ENCODE measurements at places on chromosomes 5 and 9. TPM values are rescaled to one million over a fixed set of nuclear protein-coding genes. Genes with fewer than 3 reads are reported as not detected.

DNA sequence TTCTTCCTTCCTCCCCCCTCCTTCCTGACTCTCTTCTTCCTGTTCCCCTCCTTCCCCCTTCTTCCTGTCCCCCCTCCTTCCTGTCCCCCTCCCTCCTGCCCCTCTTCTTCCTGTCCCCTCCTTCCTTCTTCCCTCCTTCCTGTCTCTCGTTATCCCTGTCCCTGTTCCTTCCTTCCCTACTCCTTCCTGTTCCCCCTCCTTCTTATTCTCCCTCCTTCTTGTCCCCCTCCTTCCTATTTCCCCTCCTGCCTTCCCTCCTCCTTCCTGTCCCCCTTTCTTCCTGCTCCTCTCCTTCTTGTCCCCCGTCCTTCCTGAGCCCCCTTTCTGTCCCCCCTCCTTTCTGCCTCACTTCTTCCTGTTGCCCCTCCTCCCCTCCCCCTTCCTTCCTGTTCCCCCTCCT is 70.6 kb downstream of the COL5A1 start:
- no peaks in the 10 kb centered on the region for H3K27me3 ChIP-seq
- no peak for DNase-seq
- H3K4me3 ChIP-seq = no peak overlapping the region

DNA sequence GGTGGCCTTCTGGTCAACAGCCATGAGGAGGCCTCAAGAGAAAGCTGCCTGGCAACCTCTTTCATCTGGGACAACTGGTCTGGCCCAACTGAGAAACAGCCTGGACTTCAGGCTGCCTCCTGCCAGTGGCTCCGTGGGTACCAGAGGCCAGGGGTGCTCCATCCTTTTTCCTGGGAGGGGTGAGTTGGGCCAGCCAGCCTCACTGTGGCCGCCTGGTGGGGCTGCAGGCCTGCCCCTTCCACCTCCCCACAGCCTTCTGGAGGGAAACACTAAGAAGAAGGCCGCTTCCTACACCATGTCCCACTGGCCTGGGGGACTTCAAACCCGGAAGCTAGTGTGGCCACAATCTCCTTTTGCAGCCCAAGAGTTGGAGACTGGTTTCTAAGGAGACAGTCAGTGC is 13.8 kb upstream of the NKD2 start:
- no peaks in the 10 kb centered on the region for H3K36me3 ChIP-seq
- no peak overlapping the region for H3K27ac ChIP-seq
- no peak overlapping the region for H3K4me3 ChIP-seq
- DNase-seq = no peak
- no peaks in the 10 kb centered on the region for H3K27me3 ChIP-seq

- H3K4me3 ChIP-seq = no peak overlapping the region
- no peak overlapping the region for H3K27ac ChIP-seq
- no peaks in the 10 kb centered on the region for H3K36me3 ChIP-seq
- 0 out of 2 replicates have a peak, but pooled peaks cover 9% of the 10 kb centered on the region for H3K27me3 ChIP-seq
These were observed 221.3 kb upstream of the FTMT start for GRCh38 chr5:121630402-121630801.

DNA sequence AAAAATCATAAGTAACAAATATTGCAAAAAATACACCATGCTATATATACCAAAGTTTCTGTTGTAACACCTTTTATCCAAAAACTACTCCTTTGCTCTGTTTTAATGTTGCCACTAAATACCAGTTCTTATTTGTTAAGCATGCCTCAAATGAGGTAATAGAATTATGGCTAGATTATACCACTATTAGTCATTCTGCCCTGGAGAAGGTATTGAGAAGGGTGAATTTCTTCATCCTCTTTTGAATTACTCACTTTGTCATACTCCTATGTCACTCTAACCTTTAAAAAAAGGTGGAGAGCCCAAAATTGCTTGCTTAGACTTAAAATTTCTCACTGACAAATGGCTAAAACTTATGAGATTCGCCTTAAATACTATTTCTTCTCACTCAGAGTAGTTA is 750.9 kb downstream of the MAT2B start:
- H3K4me3 ChIP-seq = no peak overlapping the region
- H3K27ac ChIP-seq = no peak overlapping the region
- no peak for DNase-seq
- H3K4me1 ChIP-seq = no peaks in the 10 kb centered on the region
- H3K36me3 ChIP-seq = no peaks in the 10 kb centered on the region

DNA sequence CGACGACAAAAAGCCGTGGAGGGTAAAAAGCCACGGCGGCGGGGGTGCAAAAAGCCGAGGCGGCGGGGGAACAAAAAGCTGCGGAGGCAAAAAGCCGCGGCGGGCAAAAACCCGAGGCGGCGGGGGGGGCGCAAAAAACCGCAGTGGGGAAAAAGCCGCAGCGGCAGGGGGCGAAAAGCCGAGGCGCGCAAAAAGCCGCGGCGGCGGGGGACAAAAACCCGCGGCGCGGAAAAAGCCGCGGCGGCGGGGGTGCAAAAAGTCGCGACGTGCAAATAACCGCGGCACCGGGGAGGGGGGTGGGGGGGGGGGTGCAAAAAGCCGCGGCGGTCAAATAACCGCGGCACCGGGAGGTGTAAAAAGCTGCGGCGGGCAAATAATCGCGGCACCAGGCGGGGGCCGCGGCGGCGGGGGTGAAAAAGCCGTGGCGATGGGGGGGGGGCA is 511.5 kb downstream of the FOXD4L5 start:
- DNase-seq = peak; percentile 4
- H3K36me3 ChIP-seq = no peaks in the 10 kb centered on the region
- peak overlapping the region; percentile 28 for H3K4me3 ChIP-seq
- H3K27ac ChIP-seq = no peak overlapping the region
- no peaks in the 10 kb centered on the region for H3K4me1 ChIP-seq
- no peaks in the 10 kb centered on the region for H3K27me3 ChIP-seq

- no peak overlapping the region for H3K27ac ChIP-seq
- H3K27me3 ChIP-seq = no peaks in the 10 kb centered on the region
- no peak overlapping the region for H3K4me3 ChIP-seq
- H3K4me1 ChIP-seq = peaks cover 17% of the 10 kb centered on the region
- H3K36me3 ChIP-seq = no peaks in the 10 kb centered on the region
These were observed 11.7 kb upstream of the FGF1 start for GRCh38 chr5:142697356-142698255.

- no peaks in the 10 kb centered on the region for H3K36me3 ChIP-seq
- H3K27ac ChIP-seq = no peak overlapping the region
- DNase-seq = no peak
- H3K4me1 ChIP-seq = peaks cover 11% of the 10 kb centered on the region
These were observed 28.5 kb downstream of the NFIL3 start for GRCh38 chr9:91395106-91395552.

- peak; percentile 19 for DNase-seq
- peak overlapping the region; percentile 82 for H3K27ac ChIP-seq
- H3K4me1 ChIP-seq = peaks cover 31% of the 10 kb centered on the region
- H3K4me3 ChIP-seq = peak overlapping the region; percentile 5
- H3K36me3 ChIP-seq = no peaks in the 10 kb centered on the region
These were observed 189.9 kb downstream of the DEPDC1B start for GRCh38 chr5:60510049-60510448.

GRCh38 chr5:82164977-82165713 is 113.0 kb downstream of the RPS23 start:
- H3K27ac ChIP-seq = no peak overlapping the region
- peaks cover 14% of the 10 kb centered on the region for H3K4me1 ChIP-seq
- no peak overlapping the region for H3K4me3 ChIP-seq
- DNase-seq = peak; percentile 6
- H3K36me3 ChIP-seq = no peaks in the 10 kb centered on the region

DNA sequence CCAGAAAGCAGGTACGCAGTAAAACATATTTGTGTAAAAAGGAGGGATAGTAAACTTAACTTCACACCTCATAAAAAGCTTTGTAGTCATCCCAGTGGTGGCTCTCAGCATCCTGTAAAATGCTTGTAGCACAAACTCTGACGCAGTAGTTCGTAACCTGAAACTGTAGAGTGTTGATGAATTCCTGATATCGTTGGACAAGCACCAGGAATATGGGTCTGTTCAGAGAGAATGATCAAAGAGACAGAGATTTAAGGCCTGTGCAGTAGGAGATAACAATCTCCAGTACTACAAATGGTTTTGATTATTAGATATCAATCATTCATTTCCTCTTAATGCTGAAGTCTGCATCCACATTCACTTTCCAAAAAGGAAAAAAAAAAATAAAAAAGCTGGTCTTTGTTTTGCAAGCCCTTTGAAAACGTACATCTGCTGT is 148.5 kb downstream of the KIAA0825 start:
- H3K27me3 ChIP-seq = no peaks in the 10 kb centered on the region
- peaks cover 54% of the 10 kb centered on the region for H3K4me1 ChIP-seq
- H3K36me3 ChIP-seq = no peaks in the 10 kb centered on the region
- no peak overlapping the region for H3K4me3 ChIP-seq

DNA sequence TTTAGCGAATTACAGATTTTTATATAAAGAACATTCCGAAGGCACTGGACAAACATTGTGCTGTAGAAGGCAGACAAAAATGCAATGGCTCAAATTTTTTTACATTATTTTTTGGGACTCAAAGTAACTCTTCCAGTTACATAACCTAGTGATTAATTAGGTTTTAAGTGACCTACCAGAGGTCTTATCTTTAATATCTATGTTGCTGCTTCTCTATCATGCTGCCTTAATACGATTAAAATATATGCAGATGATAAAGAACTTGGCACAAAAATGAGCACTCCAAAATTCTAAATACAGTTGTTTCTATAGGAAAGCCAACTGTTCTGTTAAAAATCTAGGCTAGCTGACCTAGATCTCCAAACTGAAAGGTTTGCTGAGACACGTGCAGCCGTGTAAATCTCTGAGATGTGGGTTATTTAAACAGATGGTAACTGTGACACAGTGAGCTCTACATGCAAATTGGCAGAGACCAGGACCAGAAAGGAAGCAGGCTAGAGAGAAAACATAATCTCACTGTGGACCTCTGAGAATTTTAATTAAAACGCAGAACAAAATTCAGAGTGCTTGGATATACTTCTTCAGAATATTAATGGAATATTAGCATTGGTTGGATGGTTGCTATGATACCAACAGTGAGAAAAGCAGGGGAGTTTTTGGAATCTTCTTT is 56.2 kb downstream of the CAMK4 start:
- H3K27me3 ChIP-seq = no peaks in the 10 kb centered on the region
- no peak overlapping the region for H3K4me3 ChIP-seq
- H3K27ac ChIP-seq = no peak overlapping the region
- peak; percentile 16 for DNase-seq
- H3K4me1 ChIP-seq = peaks cover 8% of the 10 kb centered on the region

DNA sequence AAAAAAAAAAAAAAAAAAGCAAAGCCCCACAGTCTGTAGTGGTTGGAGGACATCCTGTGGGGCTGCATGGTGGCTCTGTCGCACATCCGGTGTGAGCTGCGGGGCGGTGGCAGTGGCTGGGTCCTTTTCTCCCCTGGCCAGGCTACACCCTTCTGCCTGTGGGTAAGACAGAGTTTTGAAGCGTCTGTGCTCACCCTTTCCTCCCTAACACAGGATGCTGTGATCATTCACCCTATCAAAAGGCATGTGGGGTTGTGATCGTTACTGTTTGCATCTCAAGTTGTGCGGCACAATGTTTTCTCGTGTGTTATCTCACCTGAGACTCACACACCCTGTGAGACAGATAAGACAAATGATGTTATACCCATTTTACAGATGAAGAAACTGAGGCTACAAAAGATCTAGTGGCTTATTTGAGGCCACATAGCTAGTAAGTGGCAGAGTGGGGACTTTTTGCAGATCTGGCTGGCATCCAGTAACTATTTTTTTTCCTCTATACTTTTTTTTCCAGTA is 17.5 kb downstream of the IRF1 start:
- H3K27me3 ChIP-seq = no peaks in the 10 kb centered on the region
- H3K4me3 ChIP-seq = no peak overlapping the region
- no peaks in the 10 kb centered on the region for H3K36me3 ChIP-seq
- DNase-seq = no peak
- H3K27ac ChIP-seq = no peak overlapping the region

DNA sequence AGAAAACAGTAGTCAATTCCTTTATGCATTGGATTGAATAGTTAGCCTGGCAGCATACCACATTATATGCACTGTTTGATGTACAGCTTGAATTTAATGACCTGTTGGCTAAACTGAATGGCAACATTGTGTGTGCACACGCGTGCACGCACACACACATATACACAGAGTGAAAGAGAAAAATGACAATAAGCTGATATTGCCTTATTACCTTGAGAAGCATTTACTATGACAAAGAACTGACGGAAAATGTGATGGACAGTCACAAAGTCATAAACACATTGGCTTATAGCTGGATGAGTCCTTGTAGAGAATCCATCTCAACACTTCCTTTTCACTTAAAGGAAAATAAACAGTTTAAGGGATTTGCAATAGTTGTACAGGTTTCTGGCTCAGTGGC is 15.5 kb downstream of the JAKMIP2 start:
- no peak for DNase-seq
- no peak overlapping the region for H3K27ac ChIP-seq
- H3K36me3 ChIP-seq = peaks cover 18% of the 10 kb centered on the region
- H3K27me3 ChIP-seq = no peaks in the 10 kb centered on the region

DNA sequence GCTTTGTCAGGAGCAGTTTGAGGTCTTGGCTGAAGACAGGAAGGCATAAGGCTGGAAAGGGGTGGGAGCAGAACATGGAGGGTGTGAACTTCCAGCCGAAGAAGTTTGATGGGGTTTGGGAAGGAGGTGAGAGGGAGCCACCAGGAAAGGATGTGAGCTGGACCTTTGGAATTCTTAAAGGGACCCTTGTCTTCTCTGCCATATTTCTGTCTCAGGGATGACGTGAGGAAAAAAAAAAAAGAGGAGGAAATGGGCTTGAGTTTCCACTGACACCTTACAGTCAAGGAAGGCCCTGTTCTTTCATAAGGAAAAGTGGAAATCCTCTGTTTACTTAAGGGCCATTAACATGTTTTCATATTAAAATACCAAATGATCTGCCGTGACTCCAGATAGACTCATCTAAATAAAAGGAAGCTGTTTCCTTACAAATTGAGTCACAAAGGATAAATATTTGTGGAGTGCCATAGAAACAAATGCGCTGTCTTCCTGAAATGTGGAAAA is 132.1 kb downstream of the PALM2AKAP2 start:
- no peak overlapping the region for H3K4me3 ChIP-seq
- peaks cover 29% of the 10 kb centered on the region for H3K36me3 ChIP-seq
- no peak overlapping the region for H3K27ac ChIP-seq

- no peak overlapping the region for H3K4me3 ChIP-seq
- H3K27me3 ChIP-seq = no peaks in the 10 kb centered on the region
- no peak for DNase-seq
These were observed 8.0 kb upstream of the MAMDC2 start for GRCh38 chr9:70035691-70036090.

- H3K4me3 ChIP-seq = no peak overlapping the region
- no peaks in the 10 kb centered on the region for H3K27me3 ChIP-seq
- no peaks in the 10 kb centered on the region for H3K4me1 ChIP-seq
- H3K27ac ChIP-seq = no peak overlapping the region
These were observed 535.8 kb downstream of the EFNA5 start for GRCh38 chr5:107134931-107135330.

Gene MAP1B
- total RNA-seq = 19.0 TPM

Gene ANKRD34B
- total RNA-seq = 2.9 TPM

Gene PCDHA11
- not detected for total RNA-seq

Gene CTNND2
- not detected for total RNA-seq

Measured in SJCRH30 (cell line).